ENCODE measurements at places on chromosomes 12 and 14.

DNA sequence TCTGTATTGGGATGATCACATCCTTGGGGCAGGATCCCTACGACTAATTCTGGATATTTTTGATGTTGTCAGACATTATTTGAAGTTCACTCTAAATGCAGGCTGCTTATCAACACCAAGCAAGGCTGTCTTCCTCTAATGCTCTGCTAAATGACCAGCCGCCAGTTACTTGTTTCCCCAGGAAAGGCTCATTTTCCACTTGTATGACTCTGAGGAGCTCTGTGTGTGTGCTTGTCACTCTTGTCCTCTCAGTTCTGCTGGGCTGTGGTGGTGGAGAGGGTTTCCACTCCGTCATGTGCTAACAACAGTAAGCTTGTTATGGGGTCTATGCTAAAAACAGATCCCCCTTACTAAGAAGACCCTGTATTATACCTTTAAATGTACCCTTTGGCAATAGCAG lies 42.1 kb downstream of the ATL1 start:
- DNase-seq: no peak

DNA sequence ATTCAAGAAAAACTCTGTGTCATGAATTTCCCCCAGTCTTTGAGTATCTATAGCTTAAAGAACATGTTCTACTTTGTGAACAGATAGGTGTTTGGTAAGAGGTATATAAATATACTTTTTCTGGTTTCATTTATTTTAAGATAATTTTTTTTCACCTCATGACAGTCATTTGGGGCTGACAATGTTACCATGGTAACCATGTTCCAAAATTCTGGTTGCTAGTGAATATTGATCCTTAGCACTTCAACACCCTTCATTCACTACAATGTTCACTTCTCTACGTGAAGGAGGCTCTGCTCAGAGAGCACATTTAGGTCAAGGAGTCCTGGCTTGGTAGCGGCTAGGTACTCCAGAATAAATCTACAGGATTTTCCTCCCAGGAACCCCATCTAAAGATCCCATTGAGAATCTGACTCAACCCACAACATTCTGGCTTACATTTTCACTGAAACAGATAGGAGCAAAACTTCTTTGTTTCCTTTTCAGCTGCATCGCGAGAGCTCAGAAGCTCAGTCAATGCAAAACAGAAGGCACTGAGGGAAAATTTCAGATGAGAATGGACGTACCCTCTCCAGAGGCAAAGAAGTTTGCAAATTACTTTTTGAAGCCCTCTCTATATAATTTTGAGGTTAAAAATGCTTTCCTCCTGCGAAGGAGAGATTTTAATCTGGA lies 93.6 kb downstream of the ARF6 start:
- DNase-seq: no peak

DNA sequence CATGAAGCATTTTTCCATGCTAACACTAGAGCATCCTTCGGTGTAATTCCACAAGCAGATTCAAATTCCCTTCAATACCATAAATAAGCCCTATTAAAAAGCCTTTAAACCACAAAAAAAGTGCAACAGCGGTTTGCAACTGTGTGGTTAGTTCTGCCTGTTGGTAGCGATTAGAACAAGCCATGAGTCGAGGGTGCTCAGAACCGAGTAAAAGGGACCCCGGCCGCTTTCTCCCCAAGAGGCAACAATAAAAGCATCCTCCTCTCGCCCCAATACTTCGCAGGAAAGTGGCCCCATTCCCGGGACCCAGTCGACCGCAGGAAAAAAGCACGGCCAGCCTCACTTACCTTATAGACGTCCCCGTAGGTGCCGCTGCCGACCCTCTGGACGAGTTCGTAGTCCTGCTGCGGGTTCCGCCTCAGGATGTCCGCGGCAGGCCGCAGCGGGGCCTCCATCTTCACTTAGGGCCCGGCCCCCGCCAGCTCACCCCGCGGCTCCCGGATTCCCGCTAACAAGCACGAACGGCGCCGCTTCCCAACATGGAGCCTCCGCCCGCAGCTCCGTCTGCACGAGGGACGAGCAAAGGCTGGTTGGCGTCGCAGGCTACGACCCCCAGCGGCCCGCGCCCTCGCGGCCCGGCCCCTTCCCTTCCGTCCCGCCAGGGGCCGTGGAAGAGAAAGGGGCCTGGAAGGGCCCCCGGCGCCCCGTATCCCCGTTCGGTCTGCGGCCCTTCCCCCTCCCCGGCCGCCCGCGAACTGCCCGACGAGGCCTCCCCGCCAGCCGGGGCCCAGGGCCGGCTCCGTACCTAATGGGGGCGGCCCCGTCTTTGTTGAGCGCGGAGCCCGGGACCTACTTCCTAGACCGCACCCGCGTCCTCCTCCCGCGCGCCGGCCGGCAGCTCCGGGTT lies 521 bp downstream of the MAP4K5 start:
- no peak for DNase-seq

- no peak for DNase-seq
Measured at GRCh38 chr12:113815031-113815430, 151.1 kb downstream of the RBM19 start.

DNA sequence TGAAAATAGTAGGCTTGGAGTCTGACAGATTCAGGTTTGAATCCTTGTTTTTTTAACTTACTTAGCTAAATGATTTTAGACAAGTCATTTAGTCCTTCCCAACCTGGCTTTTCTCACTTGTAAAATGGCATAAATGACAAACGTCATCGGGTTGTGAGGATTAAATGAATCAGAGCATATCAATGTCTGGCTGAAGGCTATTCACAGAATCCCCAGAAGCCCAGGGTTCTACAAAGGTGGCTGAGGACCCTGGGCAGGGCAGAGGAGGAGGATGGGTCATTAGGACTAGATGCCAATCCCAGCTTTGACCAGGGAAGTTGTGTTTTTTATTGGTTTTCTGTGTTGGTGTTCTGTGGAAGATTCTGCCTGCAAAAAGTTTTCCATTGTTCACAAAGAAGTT lies 7.6 kb upstream of the PTPRB start:
- DNase-seq: no peak

DNA sequence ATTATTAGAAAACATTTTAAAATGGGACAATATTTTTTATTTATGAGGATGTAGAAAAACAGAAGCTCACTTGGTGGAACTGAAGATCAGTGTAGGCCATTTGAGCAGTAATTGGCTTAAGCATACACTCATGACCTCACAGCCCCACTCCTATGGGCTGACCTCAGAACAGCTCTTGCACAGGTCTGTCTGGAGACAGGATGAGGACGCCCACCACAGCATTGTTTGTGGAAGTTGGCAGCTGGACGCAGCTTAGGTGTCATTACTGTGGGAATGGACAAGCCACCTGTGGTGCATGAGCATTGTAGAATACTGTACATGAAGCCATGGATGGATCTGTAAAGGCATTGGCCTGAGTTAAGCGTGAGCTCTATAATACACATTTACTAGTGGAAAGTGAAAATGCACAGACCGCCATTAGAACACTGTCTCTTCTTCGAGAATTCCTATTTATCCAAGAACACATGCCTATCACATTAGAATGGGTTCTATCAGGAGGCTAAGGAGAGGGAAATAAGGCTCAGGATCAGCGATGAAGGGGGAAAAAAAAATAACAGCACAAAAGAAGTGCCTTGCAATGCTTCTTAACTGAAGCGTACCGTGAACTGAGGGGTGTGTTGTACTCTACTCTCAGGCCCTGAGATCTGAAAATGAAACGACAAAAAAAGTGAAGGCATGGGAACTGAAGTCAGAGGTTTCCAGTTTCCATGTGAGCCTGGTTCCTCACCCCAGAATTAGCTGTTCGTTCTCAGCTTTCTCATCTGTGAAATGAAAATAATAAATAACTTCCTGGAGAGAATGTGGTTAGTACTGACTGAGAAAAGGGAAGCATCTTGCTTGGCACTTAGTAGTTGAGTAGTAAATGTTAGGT lies 33.6 kb downstream of the KCNA1 start:
- DNase-seq: no peak

GRCh38 chr12:101992091-101992490 lies 69.7 kb downstream of the WASHC3 start:
- DNase-seq: no peak

GRCh38 chr14:95410838-95411237 lies 91.1 kb upstream of the CLMN start:
- DNase-seq: no peak

DNA sequence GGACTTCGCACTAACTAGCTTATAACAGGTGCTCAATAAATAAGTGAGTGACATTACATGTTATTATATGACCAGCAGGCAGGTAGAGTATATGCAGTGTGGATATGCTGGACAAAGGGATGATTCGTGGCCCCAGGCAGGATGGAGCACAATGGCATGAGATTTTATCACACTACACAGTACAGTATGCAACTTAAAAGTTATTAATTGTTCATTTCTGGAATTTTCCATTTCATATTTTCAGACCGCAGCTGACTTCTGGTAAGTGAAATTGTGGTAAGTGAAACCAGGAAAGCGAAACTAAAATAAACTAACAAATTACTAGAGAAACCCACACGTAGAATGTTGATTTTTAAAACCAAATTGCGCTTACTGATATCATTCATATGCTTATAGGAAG lies 3.3 kb downstream of the PARP11 start:
- no peak for DNase-seq

GRCh38 chr12:93706824-93707223 lies 29.6 kb downstream of the CRADD start:
- DNase-seq: no peak

DNA sequence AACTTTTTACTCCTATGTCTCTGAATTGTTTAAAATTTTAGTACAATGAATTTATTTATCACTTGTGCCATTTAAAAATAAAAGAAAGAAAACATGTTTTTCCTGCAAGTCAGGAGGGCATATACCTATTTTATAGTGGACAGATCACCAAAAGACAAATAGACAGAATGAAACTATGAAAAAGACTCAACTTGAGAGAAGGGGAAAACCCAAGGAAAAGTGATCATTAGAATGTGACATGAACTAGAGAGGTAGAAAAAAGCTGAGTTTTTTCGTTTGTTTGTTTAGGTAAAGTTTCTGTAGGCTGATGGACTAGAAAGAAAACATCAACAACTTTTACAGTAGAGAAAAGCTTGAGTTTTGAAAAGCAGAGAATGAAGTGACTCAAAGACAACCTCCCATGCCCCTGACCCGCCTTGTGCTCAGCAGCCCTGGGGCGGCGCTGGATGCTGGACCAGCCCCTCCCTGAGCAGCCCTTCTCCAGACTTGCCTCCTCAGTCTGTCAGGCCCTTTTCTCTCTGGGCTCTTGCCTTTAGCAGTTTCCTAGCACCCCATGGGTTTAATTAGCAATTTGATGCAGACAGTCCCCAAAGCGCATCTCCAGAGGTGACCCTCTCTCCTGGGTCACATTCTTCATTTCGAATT lies 95.1 kb upstream of the ARID2 start:
- DNase-seq: no peak

DNA sequence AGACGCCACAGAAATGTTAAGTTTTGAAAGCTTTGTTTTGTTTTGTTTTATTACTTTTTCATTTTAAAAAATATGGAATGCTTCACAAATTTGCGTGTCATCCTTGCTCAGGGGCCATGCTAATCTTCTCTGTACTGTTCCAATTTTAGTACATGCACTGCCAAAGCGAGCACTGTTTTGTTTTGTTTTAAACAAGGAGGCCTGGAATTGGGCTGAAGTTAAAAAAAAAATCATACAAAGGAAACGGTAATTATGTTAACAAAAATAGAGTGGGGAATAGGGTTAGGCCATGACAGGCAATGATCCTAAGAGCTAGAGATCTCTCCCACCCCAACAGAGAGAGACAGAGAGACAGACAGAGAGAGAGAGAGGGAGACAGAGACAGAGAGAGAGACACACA lies 57.0 kb downstream of the ZFP36L1 start:
- no peak for DNase-seq
